IPS DF 19.7 (cell line): ENCODE measurements at places on chromosomes 3 and 15.

GRCh38 chr15:63826528-63826927 is 7.2 kb downstream of the HERC1 start:
- DNase-seq = no peak

DNA sequence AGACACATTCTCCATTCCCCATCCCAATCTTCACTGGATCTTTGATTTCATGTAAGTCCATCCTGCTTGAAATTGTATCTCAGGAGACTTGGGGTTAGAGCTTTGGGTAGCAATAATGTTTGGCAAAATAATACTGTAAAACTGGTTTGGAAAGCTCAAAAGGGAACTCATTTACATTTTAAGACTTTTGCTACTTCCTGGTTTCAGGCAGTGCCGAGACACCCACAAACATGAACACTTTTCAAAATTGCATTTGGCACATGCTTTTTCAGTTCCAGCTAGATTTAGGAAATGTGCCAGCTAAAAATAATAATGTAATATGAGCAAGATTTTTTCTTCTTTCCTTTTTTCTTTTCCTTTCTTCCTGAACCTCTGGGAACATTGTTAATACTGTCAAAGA is 145.7 kb upstream of the CBLB start:
- DNase-seq = no peak

DNA sequence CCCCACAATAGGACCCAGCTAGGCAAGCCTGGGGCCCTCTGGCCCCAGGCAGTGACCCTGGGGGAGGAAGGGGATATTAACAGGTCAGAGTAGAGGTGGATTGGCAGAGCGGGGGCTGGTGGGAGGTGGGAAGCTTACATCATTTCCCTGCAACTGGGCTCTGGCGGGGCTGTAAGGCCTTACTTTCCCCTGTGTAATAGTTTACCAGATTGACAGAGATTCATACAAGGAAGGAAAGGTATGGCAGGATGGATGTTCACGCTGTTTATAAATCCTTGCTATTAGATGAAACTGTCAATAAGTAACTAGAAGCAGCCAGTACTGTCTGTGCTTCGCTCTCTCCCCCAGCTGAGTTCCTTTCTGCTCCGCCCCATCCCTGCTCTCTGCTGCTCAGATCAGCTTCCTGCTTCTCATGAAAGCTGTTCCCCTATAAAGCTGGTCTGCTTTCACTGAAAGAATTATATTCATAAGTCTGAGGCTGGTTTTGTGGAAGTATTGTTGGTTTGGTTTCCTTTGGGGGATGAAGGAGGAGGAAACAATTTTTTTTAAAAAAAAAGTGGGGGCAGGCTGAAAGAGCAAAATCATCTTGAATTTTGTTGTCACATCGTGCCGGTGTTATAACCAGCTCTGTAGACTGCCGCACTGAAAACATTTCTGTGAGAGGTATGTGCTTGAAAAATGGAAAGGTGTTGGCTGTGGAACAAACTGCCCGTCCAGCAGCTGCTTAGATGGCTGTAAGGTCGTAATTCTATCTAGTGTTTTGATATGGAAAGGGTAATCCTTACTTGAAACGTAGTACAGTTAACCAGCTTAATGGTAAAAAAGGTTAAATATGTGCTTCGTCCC is 76.4 kb downstream of the BBX start:
- DNase-seq = no peak

- DNase-seq = no peak
Observed at GRCh38 chr15:81284256-81285031, 39.5 kb downstream of the STARD5 start.

GRCh38 chr3:170211668-170212067 is 10.6 kb upstream of the PRKCI start:
- no peak for DNase-seq

- DNase-seq = no peak
Observed at GRCh38 chr15:68641376-68641775, 62.6 kb downstream of the CORO2B start.

- no peak for DNase-seq
Observed at GRCh38 chr3:112617285-112617684, 23.7 kb downstream of the CCDC80 start.

GRCh38 chr3:196149375-196149774 is 61.8 kb downstream of the ZDHHC19 start:
- no peak for DNase-seq

DNA sequence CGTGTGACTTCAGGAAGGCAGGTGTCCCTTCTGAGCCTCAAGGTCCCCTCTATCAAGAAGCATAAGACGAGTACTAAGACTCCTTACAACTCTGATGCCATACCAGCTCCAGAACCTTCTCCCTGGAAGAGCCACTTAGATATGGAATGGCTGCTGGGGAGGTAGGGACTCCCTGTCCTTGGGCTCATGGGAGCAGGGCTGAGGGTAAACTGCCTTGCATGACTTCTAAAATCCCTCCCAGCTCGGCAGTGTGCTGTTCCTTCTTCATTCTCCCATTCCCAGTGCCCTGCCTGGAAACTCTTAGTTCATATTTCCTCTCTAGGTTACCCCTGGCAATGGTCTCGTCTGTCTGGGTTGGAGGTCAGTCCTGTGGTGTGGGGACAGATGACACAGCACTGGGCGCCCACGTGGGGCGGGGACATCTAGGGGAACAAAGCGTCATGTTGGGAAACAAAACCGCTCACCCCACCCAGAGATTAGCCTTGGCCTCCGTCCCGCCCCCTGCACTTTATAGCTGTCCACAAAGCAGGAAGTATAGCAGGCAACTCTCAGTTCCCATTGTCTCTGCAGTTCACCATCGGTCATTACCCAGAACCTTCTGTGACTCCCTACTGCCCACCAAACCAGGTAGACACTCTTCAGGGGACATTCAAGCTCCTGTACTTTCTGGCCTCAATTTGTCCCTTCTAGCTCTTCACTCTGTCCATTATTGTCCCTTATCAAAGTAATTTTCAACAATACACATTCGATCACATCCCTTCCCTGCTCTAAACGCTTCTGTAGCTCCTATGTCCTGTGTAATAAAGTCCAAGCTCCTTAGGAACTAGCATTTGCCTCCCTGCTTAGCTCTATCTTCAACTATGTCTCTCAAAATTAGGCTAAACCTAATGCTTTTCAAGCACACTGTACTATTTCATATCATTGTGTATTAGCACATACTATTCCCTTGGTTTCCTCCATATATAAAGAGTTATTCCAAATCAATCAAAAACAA is 73.8 kb downstream of the IQSEC1 start:
- no peak for DNase-seq

GRCh38 chr15:47806008-47806407 is 88.7 kb downstream of the SEMA6D start:
- no peak for DNase-seq

DNA sequence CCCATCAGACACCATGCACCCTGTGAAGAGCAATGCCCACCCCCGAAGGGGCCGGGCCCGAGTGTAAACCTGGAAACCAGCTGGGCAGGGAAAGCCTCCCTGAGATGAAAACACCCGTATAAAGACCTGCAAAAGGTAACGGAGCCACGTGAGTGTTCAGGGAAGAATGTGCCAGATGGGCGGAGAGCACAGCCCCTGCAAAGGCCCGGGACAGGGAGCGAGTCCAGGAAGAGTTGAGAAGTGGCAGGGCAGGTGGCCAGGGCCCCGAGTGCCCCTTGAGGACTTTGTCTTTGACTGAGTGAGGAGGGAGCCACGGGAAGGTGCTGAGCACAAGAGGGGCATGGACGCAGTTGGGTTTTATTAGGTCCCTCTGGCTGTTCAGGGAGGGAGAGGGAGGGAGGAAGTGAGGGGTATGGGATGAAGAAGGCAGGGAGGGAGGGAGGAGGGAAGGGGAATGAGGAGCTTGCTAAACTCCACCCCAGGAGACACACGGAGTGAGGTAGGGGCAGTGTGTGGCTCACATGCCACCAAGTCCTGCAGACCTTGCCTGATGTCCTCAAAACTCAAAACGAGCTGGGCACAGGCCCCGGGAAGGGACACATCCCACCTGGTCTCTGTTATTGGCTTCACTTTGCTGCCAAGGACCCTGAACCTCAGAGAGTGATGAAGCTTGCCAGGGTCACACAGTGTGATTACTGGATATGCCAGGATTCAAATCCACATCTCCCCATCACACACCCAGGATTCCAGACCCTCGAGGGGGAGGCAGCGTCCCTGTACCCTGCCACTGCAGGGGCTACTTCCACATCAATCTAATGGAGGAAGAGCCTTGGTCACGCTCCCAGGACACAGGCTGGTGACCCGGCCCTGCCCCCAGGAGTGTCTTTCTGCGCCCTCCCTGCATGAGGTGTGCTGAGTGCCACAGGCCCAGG is 49.1 kb upstream of the IQSEC1 start:
- no peak for DNase-seq

DNA sequence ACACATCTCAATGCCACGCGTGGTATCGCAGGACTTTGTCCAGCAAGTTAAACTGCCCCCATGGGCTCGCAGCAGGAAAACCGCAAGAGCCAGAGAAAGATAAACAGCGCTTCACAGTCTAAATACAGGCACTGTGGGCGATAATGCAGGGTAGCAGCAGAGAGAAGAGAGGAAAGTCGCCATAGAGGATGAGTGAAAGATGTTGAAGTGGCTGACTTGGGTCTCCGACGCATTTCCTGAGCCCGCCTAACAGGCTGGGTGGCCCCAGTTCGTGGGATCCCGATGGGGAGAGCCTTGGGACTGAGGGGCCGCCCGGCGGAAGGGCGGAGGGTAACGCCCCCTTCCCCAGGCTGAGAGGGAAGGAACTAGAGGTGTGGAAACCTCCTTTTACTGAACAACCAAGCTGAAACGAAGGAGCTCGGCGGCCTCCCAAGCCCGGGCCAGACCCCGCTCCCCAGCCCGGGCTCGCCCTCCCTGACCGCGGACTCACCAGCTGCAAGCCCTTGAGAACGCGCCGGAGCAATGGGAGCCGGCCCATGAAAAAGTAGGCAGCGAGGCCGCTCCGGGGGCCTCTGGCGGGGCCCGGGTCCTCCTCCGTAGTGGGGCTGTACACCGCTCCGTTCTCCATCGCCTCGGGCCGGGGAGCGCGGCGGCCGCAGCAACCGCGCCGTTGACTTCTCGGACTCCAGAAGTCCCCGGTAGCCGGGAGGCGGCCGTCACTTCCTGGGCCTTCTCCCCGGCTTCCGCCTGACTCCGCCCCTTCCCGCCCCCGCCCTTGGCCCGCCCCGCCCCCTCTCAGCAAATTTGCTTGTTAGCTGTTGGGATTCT is at the start of gene CMTM6:
CMTM6 (minus strand) TSS at position 735 of the 828 bp plus-strand sequence; CDS start at position 628, 107 bp downstream.
- no peak for DNase-seq

GRCh38 chr3:133246119-133246518 is 153.7 kb upstream of the BFSP2 start:
- DNase-seq = no peak

DNA sequence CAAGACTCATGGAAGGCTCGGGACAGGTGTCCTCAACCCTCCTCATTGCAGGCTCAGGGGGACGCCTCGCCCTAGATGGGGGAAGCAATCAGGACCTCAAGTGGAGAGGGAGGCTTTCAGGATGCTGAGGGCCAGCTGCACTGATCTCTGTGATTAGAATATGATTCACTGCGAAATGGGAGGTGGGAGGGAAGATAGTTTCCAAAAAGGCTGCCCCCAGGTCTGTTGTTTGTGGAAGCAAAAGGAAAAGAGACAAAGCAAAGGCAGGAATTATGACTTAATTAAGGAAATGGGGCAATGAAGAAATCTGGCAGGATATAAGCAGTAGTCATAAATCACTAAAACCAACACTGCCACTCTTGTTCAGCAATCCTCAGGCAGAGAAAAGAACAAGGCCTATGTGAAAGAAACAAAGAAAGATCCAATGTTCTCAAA is 85.6 kb upstream of the ABHD17C start:
- DNase-seq = no peak

DNA sequence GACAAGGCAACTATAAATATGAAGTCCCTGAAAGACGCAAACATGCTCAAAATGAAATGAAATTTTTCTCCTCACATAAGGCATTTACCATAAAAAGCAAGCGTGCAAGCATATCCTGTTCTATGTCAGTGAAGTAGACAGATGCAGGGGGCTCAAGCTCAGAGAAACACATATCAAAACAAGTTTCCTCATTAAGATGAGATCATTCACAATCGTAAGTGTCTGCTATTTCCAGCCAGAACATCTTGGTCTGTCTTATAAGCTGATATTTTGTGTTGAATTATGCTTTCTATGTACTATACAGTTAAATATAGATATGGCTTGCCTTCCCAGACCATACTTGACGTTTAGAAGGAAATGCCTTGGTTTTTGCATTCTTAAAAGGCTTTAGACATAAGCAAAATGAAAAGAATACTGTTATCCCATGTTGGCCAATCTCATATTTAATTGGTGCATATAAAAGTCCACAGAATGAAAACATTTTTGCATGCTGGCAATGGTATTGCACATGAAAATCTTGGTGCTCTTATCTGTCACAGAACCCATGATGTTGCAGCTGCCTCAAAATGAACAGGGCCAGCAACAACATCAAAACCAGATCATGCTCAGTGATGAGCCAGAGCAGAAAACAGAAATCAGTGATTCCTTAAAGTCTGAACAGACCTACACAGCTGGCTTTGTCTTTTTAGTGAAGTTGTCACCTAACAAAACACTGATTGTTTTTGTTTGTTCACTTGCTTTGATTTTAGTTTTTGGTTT is 65.4 kb downstream of the SIDT1 start:
- DNase-seq = no peak

DNA sequence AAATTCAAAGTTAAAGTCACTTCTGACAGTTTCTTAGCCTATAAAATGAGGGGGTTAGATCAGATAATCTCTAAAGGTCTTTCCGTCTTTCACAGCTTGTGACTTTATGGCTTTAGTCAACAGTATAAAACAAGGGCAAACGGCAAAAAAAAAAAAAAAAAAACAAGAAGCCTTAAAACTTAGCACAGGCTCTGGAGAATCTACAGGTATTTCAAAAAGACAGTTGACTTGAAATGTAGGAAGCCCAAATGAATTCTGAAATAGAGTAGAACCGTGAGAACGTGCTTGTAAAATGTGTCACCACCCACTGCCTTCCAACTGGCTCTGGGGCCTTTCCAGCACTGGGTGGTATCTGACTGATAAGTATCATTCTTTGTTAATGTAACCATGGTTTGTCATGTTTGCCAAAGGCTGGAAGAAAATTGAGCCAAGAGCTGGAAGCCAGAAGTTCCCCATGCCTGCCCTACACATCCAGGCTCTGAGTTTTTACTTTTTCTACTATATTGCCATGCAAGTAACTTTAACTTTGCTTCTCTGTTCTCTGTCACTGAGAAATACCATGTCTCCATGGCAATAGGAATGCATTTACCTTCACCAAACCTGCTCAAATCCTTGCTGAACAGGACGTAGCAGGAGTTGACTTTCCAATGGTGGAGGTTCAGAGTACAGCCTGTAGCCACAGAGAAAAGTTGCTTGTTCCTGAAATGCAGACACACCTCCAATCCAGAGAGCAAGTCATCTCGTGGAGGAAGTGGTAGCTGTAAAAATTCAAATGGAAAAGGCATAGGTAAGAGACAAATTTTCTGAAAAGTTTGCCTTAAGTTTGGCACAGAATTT is 35.8 kb upstream of the THSD4 start:
- DNase-seq = no peak

- DNase-seq = no peak
Observed at GRCh38 chr3:101512396-101512645, 691 bp downstream of the SENP7 start.

DNA sequence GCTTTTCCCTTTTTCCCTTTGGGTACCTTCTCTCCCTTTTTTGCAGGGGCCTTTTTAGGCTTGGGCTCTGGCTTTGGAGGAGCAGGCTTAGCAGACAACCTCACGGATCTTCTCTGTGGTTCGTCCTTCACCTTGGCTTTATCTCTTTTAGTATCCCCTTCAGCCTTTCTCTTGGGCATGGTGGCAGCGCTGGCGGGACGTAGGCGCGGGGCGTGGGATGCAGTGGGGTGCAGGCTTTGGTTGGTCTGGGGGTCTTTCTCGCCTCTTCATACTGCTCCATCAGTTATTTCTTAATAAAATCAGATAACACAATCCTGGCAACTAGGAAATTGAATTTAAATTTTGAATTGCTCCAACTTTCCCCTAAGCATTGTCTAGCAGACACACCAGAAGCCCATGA is 11.3 kb upstream of the ATP1B3 start:
- no peak for DNase-seq

GRCh38 chr3:124783696-124784095 is 53.4 kb downstream of the UMPS start:
- no peak for DNase-seq
